Activated T-cell treated with anti-CD3 and anti-CD28 coated beads for 4 hours (primary cell): ENCODE measurements at places on chromosomes 16 and 17.

DNA sequence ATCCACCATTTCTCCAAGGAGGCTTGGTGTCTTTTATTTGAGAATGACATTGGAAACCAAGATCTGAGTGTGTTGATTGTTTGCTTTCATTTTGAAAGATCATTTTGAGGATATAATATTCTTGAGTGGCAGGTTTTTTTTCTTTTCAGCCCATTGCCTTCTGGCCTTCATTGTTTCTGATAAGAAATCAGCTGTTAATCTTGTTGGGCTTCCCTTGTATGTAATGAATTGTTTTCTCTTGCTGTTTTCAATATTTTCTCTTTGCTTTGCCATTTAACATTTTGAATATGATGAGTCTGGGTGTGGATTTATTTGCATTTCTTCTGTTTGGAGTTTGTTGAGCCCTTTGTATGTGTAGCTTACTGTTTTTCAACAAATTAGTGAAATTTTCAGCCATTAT, 22.0 kb downstream of the PRSS54 start:
- no peak for DNase-seq

GRCh38 chr17:50891577-50891989, 25.4 kb upstream of the TOB1 start:
- DNase-seq, result no peak

GRCh38 chr16:80852261-80852872, 48.0 kb upstream of the CDYL2 start:
- DNase-seq, result no peak

GRCh38 chr17:47413872-47414271, 90.1 kb downstream of the EFCAB13 start:
- no peak for DNase-seq

DNA sequence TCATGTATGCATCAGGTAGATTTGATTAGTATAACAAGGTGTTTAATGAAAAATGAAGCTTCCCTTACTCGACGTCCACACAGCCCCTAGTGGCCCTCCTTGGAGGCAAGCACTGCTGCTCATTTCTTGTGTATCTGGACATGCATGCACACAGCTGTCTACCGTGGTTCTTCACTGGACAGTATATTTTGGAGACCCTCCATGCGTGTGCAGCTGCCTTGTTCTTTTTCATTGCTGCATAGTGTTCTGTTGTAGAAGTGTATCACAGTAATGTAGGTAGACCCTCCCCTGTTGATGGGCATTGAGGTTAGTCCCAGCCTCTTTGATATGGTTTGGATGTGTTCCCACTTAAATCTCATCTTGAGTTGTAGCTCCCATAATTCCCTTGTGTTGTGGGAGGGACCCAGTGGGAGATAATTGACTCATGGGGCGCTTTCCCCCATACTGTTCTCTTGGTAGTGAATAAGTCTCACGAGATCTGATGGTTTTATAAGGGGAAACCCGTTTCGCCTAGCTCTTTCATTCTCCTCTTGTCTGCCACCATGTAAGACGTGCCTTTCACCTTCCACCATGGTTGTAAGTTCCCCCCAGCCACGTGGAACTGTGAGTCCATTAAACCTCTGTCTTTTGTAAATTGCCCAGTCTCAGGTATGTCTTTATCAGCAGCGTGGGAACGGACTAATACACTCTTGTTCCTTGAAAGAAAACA, 6.3 kb downstream of the CMIP start:
- DNase-seq, result no peak

DNA sequence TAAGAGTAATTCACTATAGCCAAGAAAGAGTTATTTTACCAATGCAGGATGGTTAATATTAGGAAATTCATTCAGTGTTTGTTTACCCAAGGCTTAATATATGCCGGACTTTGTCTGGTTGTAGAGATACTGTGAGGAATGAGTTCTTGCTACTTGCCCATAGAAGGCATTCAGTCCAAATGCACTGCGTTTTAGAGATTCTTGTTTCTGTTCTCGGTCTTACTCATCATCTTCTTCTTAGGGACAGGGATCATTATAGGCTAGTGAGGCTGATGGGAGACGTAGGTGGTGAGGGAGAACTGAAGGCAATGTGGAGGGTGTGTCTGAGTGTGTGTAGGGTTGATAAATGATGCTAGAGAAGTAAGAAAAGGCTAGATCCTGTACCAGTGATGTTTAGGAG, 90.7 kb downstream of the OR1D5 start:
- DNase-seq, result no peak

- no peak for DNase-seq
Measured at GRCh38 chr17:74433421-74434121, 1.7 kb downstream of the GPRC5C start.

GRCh38 chr16:10876799-10877341, at the start of gene CIITA:
Gene CIITA (plus strand): TSS chr16:10877202. CDS start chr16:10877331, 129 bp downstream.
- no peak for DNase-seq

DNA sequence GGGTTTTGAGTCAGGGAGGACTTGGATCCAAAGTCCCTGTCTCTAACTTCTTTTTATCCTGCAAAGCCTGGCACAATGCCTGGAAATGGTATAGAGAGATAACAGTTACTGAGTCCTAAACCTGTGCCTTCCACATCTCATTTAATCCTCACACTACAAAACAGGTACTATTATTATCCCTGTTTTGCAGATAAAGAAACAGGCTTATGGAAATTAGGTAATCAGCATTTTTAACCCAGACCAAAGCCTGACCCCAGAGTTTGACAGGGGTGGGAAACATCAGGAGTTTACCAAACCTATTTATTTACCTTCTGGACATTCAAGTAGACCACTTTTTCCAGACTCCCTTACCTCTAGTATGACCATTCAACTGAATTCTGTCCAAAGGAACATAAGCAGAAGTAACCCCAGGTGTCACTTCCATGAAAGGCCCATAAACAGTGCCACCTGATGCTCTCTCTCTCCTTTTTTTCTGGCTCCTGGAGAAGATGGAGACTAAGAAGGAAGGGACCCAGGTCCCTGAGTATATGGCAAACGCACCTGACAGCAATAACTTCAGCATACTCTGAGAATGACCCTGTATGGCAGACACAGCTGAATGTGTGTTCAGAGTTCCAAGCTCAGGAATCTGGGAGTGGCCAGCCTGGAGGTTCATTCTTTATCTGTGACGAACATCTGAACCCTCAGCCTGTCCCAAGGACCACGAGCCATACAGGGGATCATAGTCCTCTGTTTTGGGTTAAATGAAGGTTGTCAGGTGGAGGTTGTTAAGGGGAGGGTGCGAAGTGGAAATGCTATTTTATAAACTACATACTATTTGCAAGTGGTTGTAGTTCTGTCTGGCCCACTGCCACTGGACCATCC, 62.7 kb downstream of the HLF start:
- DNase-seq, result no peak

GRCh38 chr17:39224778-39225307, 902 bp downstream of the STAC2 start:
- no peak for DNase-seq

DNA sequence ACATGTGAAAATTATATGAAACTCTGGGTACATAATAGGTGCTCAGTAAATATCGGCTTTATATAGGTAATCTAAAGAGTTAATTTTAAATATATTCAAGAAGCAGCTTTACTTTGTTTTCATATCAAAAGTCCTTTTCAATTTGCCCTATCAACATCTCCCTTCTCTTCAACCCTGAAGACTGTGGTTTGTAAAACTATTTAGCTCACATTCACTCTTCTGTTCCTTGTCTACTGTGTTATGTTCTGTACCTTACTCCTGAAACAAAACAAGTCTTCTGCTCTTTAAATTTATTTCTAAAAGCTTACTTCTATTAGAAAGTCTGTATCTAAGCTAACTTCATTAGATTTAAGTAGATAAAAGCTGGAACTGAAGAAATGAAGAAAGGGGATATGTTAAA, 301.7 kb upstream of the PMFBP1 start:
- no peak for DNase-seq

- DNase-seq, result no peak
Measured at GRCh38 chr17:68094481-68095078, 59.0 kb downstream of the KPNA2 start.

DNA sequence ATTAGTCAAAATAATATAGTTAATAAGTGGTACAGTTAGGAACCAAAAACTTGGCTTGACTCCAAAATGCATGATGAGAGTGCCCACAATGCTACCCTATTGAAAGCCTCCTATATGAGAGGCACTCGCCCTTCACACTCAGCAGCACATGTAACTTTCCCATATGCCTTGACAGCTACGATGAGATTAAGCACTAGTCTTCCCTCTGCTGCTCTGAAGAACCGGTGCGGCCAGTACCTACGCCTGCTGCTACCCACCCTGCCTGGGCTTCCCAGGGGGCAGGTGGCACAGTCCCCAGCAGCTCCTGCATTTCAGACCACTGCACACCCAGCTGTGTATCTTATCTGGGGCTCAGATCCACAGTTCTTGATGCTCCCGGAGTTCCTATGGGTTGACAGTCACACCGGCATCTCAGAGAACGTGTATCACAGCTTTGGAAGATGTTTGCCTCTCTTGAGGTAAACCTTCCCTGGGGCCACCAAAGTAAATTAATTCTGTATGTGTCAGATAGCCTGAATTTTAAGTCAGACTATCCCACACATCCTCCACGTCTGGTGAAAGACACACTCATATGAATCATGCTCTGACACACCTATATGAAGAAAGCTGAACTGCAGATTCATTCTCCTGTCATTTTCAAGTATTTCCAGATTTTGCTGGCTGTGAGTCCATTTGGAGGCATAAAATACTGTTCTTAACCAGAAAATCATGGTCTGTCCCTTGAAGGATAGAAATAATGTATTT, 77.8 kb downstream of the MYH10 start:
- DNase-seq, result no peak

DNA sequence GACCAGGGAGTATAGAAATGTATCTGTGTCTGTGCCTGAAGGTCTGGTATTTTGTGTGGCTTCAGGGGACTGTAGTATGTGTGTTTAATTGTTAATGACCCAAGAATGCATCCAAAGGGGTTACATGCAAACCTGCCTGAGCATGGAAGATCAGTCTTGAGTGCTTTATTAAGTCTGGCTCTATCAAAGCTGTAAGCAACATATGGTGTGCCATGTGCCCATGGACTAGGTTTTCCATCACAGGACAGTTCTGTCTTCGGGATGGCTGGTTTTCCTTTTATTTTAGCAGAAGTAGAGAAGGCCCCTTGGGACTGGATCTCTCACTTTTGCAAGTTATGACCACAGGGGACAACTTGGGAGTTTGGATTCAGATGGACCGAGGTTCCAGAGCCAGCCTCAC, 18.2 kb downstream of the RBFOX1 start:
- DNase-seq, result no peak

DNA sequence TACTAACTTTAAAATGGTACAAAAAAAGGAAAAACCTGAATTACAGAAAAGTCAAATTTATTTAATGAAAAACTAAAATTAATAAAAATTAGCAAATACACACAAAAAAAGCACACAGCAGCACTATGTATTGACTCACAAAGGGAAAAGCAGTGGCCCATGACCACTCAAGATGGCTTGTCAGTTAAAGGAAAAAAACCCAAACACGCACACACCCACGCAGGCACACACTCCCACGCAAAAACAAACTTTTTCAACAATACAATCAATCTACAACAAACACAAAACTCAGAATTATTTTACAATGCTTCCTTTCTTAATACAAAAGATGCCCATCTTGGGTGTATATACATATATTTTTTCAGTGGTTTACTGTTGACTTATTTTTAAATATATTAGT, 24.2 kb downstream of the SIAH1 start:
- DNase-seq, result no peak

DNA sequence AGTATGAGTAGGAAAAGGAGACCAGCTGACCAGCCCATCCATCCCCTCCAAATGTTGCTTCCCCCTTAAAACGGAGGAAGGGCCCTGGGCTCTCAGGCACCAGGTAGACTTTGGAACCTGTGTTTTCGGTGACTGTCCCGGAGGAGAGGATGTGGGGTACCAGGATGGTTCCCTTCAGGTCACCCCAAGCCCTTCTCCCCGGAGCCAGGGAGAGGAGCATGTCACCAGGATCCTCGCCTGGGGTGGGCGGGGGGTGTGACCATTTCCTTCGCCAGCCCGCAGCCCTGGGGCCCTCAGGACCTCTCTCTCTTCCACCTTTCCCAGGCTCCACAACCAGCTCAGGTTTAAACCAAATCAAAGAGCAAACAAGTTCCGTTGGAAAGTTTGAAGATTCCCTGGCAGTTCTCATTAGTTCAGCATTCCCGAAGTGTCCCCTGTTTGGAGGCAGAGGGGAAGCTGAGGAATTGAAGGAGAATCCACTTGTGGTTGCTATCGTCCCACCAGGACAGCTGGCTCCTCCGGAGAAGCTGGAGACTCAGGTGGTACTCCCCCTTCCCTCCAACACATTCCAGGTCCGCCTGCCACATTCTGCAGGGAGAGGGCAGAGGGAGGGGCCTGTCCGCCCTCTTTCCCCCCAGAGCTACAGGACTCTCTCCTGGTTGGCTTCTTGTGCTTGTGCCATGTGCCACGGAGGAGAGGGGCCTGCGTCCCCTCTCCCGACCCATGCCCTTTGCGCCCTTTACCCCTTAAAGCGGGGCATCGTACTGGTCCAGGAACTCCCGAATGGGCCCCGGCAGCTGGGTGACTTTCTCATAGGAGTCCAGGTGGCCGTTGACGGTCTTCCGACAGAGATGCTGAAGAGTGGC, 2.0 kb downstream of the SOCS3 start:
- no peak for DNase-seq

- no peak for DNase-seq
Measured at GRCh38 chr16:17440131-17440530, 30.6 kb downstream of the XYLT1 start.

DNA sequence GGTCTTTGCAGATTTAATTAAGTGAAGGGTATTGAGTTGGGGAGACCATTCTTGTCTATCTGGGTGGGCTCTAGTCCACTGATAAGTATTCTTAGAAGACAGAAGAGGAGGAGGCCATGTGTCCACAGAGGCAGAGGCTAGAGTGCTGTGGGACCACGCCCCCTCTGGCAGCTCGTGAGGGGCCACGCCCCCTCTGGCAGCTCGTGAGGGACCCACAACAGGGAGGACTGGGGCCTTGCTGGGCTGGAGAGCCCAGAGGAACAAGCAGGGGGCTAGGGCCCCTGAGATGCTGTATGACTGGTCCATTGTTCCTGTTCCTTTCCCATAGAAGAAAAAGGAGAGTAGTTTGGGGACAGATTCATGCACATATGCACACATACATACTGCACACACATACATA, 106.8 kb downstream of the METRNL start:
- no peak for DNase-seq

DNA sequence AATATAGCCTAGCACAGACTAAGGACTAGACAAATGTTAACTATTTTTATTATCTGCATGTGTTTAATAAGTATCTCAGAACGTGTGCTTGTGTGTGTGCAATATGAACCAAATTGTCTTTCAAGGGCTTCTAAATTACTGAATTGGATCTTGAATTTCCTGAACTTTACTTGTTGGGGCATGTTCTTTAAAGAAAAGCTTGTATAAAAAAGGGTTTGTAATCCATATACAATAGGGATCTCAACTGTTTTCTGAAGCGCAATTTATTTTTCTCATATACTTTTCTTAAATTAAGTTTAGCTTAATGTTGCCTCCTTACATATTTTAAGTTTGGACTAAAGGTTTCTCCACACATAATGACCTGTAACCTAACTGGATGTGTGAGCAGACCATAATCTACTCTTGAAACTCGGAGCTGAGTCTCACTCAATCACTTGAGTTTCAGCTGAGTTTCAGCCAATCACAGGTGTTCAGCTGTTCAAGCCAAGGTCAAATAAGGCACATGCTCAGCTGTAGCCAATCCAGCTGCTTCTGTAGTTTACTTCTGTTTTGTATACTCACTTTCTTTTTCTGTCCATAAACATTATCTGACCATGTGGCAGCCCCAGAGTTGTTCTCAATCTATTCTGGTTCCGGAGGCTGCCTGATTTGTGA, 72.3 kb downstream of the CDK5R1 start:
- DNase-seq, result no peak

GRCh38 chr17:2737693-2738092, 11.8 kb downstream of the CCDC92B start:
- no peak for DNase-seq
